Non-pigmented ciliary epithelial cell (primary cell): ENCODE measurements at places on chromosomes 6 and 20.

DNA sequence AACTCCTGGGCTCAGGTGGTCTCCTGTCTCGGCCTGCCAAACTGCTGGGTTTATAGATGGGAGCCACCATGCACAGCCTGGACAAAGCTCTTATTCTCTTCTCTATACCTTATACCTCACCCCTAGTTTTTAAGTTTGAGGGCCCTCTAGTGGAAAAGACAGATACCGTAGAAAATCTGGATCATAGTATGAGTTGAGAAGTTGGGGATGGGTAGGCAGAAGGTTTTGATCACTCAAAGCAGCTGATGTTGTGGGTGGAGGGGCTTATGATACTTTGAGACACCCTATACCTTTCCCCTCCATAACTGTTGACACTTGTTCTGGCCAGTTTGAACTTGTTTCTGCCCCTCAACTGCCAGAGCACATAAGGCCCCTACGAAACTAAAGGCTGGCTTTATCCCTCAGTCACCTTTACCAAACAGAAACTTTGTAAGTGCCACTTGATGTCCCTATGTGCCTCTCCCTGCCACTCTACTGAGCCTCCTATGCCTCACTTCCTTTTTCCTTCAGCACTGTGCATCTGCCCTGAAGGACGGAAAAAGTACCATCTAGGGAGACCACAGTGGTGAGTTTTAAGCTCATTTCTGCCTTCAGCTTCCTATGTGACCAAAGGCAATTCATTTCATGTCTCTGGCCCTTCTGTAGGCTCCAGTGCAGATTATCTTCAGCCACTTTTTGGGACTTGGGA is 28.6 kb downstream of the RALY start:
- DNase-seq: no peak

DNA sequence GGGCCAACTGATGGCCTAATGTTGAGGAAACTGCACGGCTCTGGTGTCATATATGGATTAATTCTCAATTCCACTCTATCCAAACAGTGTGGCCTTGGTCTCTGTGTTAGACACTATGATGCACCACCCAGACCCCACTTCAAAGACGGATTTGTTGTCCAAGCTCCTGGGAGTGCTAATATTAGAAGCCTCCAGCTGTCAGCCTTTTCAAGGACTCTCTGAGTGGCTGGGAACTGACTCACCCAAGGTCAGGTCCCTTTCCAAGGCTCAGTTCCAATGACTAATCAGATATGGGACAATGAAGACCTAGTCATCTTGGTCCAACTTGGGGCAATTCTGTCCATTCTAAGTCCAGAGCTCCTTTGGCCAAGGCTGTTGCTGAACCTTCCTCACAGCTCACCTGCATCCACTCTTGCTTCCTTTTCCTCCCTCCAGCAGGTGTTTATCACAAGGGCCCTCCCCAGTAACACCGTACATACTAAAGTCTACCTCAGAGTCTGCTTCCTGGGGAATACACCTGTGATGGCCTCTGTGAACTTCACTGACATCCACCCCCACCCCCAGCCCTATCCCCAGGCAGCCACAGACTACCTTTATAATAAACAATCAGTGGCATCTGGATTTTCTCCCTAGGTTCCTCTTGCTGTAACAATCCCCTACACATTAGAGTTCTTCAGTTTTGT is 7.2 kb upstream of the IL20RA start:
- DNase-seq: no peak

GRCh38 chr20:62448038-62448437 is 20.7 kb upstream of the RBBP8NL start:
- DNase-seq: no peak

DNA sequence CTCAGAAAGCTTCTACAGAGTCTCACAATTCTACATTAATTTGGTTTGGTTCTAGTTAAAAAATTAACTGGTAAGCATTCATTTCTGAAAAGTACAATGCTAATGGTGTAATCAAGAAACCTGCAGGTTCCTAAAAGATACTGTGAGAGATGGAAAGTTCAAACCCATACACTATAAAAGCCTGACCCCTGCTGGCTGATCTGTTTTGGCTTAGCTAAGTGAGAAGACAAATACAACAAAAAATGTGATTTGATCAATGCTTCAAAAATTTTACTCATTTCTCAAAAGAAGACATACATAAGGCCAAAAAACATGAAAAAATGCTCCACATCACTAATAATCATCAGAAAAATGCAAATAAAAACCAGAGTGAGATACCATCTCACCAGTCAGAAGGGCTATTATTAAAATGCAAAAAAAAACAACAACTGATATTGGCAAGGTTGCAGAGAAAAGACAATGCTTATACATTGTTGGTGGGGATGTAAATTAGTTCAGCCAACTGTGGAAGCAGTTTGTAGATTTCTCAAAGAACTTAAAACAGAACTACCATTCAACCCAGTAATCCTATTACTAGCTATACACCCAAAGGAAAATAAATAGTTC is 102.8 kb downstream of the MOXD1 start:
- DNase-seq: peak; percentile 27

DNA sequence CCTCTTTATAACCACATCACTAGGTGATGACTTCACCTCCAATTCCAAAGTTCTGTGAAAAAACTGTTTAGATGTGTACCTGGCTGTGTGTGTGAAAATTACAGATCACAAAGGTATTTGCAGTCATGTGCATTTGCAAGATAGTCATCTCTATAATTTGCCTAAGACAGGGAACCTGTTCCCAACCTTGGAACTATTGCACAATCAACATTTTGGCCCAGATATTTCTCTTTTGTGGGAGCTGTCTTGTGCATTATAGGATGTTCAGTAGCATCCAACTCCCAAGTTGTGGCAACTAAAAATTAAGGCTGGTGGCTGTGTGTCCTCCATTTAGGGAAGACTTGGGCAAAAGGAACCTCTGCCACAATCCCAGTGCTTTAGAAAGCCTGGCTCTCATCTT is 34.0 kb upstream of the FAM210B start:
- no peak for DNase-seq

- peak; percentile 77 for DNase-seq
These were observed 113.5 kb upstream of the BTN3A2 start for GRCh38 chr6:26251354-26252076.

DNA sequence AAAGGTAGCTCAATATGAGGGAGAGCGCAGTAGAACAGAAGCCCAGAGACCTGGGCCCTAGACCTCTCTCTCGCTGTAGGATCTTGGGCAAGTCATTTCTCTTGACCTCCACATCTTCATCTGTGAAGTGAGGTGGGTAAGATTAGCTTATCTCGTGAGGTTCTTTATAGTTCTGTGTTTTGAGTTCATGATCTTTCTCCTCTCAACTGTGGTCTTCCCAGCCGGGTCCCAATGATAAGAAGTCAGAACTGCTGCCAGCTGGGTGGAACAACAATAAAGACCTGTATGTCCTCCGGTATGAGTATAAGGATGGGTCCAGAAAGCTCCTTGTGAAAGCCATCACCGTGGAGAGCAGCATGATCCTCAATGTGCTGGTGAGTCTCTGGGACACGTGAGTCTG is 6.9 kb downstream of the PSMF1 start:
- no peak for DNase-seq

- no peak for DNase-seq
These were observed 4.5 kb downstream of the MRPL14 start for GRCh38 chr6:44122801-44123200.

- DNase-seq: no peak
These were observed 39.2 kb downstream of the ANKS1A start for GRCh38 chr6:34928220-34928619.

DNA sequence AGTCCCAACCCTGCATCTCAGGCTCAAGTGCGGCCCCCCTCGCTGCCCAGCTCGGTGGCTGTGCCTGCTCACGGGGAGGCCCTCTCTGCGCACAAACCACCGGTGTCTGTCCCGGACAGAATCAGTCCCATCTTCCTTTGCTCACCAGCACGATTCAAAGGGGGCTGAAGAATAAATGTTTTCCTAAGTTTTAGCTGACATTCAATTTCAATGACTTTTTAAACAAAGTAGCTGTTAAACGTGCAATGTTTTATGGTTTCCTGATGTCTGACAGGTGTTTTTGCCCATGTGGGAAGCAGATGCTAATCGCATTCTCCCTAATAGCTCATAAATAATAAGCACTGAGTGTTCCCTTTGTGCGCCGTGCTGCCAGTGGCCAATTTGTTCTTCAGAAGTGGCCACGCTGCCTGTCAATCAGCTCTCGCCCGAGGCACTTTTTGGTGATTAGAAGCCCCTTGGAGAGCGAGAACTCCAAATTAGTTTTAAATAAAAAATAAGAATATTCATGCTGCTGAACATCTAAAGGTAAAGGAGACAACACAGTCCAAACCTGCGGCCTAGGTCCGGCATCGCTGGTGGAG is 26.3 kb downstream of the BHLHE23 start:
- no peak for DNase-seq

GRCh38 chr6:42471142-42471541 is 19.4 kb upstream of the TRERF1 start:
- DNase-seq: no peak

DNA sequence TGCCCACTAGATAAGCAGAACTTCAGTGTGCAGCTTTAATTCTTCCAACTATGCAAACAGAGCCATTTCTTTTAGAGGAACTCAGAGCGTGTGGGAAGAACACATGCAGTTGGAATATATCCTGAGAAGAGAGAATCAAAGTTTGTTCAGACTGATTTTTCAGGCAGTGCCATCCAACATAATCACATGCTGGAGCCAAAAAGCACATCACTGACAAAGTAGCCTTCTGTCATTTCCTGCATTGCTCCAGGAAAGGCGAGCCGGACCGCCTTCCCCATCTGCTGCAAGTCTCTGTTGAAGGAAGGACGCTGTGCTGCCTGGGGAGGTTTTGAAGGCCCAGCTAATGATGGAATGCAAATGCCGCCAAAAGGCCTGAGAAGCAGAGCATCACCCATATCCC is 98.4 kb downstream of the DOK5 start:
- no peak for DNase-seq

DNA sequence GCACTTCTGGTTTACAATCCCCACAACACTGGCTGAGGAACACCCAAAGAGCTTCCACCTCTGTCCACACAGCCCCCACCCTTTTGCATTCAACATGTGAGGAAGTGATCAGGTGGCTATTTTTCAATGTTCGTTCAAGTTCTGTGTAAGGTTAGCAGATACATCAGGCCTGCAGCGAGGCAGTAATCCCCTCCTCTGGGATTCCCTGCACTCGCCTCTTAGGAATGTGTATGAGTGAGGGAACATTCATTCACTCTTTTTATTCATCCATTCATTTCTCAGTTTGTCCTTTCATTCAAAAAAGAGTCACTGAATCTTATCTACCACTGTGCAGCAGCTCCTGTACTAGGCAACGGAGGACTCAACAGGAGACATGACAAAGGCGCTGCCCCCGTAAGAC is 236.4 kb upstream of the PRDM1 start:
- no peak for DNase-seq

- no peak for DNase-seq
These were observed 56.1 kb downstream of the DLGAP4 start for GRCh38 chr20:36362261-36362660.

DNA sequence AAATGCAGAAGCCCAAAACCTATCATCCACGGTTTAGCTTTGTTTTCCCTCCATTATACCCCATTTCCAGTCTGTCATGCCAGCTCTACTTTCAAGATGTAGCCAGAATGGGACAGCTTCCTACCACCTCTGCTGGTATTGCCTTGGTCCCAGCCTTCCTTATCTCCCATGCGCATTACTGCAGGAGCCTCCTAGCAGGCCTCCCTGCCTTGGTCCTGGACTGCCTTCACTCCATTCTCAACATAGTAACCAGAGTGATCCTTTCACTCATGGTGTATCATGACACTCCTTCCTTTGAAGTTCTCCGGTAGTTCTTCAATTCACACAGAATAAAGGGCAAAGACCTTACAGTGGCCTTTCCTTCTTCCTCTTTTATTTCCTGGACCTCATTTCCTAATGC is 15.9 kb downstream of the TPD52L1 start:
- no peak for DNase-seq

GRCh38 chr6:82408952-82409431 is 45.4 kb downstream of the TPBG start:
- peak; percentile 60 for DNase-seq

DNA sequence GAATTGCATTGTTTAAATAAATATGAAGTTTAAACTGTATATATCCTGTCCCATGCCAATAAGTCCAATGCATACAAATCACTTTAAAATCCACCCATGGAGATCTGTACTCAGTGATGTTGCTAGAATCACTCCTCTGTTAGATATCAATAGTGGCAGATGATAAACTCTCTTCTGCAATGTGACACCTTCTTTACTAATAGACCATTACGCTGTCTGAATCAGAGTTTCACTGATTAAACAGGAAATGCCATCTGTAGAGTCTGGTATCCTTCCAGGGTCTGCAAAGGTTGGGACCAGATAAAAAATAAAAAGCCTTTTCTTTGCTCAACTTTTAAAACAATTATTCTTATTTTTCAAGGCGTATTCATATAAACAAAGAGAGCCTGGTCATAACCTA is 134.5 kb downstream of the EDN3 start:
- DNase-seq: no peak

DNA sequence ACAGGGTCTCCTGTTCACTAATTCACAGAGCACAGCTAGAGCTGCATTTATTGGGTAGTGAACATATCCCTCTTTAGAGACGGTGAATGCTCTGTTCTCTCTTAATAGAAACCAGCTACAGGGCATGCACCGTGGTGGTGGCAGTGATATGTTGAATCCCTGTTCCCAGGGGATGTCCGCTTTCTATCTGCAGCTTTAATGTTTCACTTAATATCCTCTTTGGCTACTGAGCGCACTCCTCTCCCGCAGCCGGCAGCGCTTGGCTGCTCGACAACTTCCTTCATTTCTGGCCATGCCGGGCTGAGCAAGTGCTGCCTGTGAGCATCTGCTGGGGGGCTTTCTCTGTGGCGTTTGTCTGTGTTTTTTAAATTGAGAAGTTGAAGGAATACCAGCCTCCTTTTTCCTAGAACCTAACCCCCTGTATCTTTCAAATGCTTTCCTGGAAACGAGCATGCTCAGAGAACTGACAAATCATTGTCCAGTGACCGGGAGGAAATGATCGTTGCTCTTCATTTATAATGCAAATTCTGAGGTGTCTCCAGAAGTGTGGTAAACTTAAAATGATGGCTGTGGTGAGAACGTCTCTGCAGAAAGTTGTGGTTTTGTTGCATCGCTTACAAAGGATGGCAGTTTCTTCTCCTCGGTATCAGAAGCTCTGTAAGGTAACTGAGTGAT is 297.9 kb downstream of the UTRN start:
- no peak for DNase-seq

GRCh38 chr6:12766365-12766764 is 49.8 kb downstream of the PHACTR1 start:
- no peak for DNase-seq

DNA sequence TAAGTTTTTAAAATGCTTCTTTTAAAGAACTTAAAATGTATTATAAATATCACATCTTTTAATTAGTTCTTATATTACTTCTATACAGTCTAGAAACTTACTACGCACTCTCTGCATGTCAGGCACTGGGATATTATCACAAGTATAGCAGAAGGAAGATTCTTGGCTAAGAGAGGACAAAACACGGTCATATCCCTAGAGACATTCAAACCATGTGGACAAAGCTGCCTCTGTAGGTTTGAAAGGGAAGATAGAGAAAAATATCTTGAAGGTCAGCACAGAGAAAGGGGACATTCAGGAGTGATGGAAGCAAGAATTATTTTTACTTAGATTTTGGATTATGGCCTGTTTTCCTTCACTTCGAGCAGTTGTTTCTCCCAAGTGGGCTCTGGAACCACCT is 64.1 kb downstream of the LRRC1 start:
- no peak for DNase-seq
